ENCODE measurements at places on chromosomes 1 and 21.

GRCh38 chr1:41318135-41318534, 43.1 kb upstream of the FOXO6 start:
- DNase-seq, result no peak

GRCh38 chr1:160474392-160475242, 48.4 kb downstream of the SLAMF6 start:
- DNase-seq, result no peak

DNA sequence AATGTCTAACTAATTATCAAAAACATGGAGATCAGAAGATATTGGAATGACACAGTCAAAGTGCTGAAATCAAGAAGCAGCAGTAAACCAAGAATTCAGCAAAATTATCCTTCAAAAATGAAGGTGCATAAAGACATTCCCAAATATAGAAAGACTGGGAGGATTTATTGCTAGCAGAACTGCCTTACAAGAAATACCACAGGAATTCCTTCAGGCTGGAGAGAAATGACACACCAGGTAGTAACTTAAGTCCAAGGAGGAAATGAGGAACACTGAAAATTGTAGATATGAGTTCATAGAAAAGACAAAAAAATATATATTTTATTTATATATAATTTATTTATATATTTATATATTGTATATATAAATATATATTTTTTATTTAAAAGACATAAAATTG, 217.2 kb downstream of the RPS6KC1 start:
- DNase-seq, result no peak

DNA sequence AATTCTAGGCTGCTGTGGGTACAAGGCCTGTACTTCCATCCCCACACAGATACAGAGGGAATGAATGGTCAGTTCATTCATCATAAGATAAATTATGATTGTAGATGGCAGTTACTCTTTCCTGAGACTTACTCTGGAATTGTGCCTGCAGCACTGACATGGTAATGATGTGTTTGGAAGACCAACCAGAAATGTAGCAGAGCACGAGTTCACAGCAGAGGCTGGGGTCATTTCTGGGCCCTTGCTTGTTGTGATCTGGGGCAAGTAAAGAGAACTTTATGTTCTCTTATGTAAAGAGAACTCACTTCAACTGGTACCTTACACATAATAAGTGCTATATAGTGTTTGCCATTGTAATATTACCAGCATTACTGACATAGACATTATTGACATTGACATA, 411.9 kb downstream of the NTNG1 start:
- DNase-seq, result no peak
